Right lobe of liver (tissue), 6 donors: ENCODE measurements at places on chromosomes 13 and 19.

GRCh38 chr19:10460714-10461046, 40.3 kb downstream of the PDE4A start:
- no peaks in the 10 kb centered on the region for H3K36me3 ChIP-seq
- no peaks in the 10 kb centered on the region for H3K4me1 ChIP-seq
- no peak overlapping the region for H3K4me3 ChIP-seq
- DNase-seq: no peak

DNA sequence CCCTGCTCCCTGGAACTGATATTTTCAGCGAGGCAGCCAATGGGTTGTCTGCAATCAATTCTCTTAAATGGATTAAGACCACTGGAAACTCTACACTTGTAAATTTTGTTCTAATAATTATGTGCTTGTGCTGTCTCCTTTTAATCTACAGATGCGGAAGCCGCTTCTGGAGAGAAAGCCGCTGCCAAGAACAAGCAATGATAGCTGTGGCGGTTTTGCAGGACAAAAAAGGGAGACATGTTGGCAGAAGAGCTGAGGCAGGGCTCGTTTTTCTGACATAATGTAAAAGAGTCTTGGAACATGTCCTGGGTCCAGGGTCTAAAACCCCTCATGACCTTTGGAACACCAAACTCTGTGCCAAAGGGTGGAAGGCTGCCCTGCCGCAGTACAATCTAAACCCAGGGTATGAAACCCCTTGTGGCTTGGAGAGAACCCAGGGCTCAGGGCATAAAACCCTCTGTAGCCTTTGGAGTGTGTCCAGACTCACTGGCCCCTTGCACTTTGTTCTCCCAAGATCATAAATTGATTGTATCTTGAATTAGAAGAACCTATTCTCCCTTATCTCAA, 12.7 kb downstream of the ZNF417 start:
- DNase-seq: no peak
- no peak overlapping the region for H3K27ac ChIP-seq
- H3K27me3 ChIP-seq: no peaks in the 10 kb centered on the region
- H3K4me1 ChIP-seq: peaks cover 31% of the 10 kb centered on the region
- H3K4me3 ChIP-seq: no peak overlapping the region

DNA sequence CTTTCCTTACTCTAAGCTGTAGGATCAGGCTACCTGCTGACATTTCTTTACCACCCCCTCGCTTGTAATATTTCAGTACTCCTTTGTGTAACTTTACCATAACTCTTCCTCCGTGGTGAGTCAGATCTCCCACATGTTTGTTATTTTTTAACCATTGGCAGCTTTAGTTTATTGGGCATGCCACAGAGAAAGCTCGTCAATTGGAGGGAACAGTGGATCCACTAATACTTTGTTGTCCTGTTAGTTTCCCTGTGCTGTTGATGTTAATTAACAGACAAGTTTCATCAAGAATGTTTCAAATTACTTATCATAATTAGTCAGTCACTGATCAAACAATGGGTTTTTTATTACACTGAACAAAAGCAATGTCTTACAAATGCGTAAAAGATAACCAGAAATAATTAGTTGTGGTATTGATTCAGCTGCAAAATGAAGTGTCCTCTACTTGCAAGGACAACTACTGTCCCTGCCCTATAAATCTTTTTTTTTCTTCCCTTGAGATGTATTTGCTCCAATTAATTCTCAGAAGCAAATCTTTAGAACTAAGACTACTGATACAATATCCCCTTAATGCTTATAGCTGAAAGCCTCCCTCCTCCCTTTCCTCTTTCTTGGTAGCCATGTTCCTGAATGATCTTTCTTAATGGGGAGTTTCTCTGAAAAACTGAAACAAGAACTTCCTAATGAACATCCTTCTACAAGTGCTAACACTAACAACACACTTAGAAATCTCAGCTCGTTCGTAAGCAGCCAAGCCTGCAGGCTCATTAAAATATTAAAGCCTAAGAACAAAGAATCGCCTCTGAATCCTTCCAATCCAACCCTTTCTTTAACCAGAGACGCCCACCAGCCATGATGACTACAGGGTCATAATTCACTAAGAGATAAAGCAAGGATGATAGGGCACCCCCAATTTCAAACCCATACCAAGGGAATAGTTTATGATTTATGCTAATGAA, 22.2 kb downstream of the EFNB2 start:
- H3K4me3 ChIP-seq: no peak overlapping the region
- H3K27ac ChIP-seq: no peak overlapping the region
- DNase-seq: no peak
- no peaks in the 10 kb centered on the region for H3K27me3 ChIP-seq
- H3K36me3 ChIP-seq: no peaks in the 10 kb centered on the region
- no peaks in the 10 kb centered on the region for H3K4me1 ChIP-seq

GRCh38 chr19:44607917-44608316, 5.4 kb upstream of the IGSF23 start:
- H3K4me1 ChIP-seq: peaks cover 17% of the 10 kb centered on the region
- H3K27me3 ChIP-seq: no peaks in the 10 kb centered on the region
- H3K36me3 ChIP-seq: no peaks in the 10 kb centered on the region

GRCh38 chr19:40580619-40581018, 3.9 kb downstream of the SHKBP1 start:
- no peak overlapping the region for H3K27ac ChIP-seq
- H3K4me3 ChIP-seq: no peak overlapping the region
- peaks cover 5% of the 10 kb centered on the region for H3K4me1 ChIP-seq
- H3K27me3 ChIP-seq: no peaks in the 10 kb centered on the region
- no peak for DNase-seq

DNA sequence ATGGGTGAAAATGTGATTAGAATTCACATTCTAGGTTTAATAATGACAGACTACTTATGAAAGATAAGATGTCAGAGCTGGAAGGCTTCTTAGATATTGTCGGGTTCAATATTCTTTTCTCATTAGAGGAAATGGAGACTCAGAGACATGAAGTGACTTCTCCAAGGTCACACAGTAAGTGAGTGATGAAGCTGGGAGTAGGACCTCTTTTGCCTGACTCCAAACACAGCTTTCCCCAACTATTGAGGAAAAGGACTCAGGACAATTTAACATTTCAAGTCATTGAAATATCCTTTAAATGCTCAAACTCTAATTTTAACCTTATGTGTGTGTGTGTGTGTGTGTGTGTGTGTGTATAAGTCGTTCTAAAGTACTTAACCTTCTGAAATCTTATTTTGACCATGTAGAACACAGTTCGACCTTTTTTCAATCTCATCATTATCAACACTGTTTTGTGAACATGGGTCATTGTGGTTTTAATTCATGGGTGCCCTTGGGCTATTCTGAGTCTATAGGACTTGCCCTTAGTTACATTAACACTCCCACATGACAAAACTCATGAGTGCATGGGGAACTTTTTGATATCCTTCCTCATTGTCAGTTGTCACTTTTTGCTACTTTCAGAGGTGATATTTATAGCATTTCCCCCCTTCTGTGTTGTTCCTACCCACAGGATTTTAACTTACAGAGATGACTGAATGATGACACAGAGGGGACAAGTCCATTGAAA, 53.0 kb downstream of the LRCH1 start:
- no peak overlapping the region for H3K27ac ChIP-seq
- H3K36me3 ChIP-seq: no peaks in the 10 kb centered on the region
- peaks cover 31% of the 10 kb centered on the region for H3K4me1 ChIP-seq
- no peak overlapping the region for H3K4me3 ChIP-seq
- H3K27me3 ChIP-seq: no peaks in the 10 kb centered on the region

- H3K27me3 ChIP-seq: no peaks in the 10 kb centered on the region
- no peaks in the 10 kb centered on the region for H3K36me3 ChIP-seq
- no peak for DNase-seq
- no peak overlapping the region for H3K4me3 ChIP-seq
- H3K27ac ChIP-seq: no peak overlapping the region
Measured at GRCh38 chr19:48473161-48473966, 4.2 kb downstream of the CYTH2 start.

- H3K4me3 ChIP-seq: no peak overlapping the region
- no peaks in the 10 kb centered on the region for H3K27me3 ChIP-seq
- DNase-seq: no peak
- H3K27ac ChIP-seq: no peak overlapping the region
- no peaks in the 10 kb centered on the region for H3K36me3 ChIP-seq
- no peaks in the 10 kb centered on the region for H3K4me1 ChIP-seq
Measured at GRCh38 chr19:54179921-54180461, 7.0 kb upstream of the TMC4 start.

DNA sequence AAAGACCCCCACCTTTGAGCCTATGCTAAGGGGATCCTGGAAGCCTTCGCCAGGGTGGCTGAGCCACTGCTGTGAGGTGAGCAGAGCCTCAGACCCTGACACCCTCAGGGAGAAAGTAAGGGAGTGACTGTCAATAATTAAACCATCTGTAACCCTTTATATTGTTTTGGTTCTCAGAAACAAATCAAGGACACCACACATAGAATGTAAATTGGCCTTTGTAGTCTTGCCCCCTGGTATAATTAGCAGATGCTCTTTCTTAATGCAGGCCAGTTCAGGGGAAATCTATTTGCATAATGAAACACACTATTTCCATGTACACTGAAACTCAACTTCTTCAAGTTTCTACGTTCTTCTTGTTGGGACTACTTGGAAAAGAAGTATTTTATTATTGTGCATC, 127.7 kb upstream of the EDNRB start:
- H3K4me3 ChIP-seq: no peak overlapping the region
- DNase-seq: no peak
- H3K27ac ChIP-seq: no peak overlapping the region
- no peaks in the 10 kb centered on the region for H3K4me1 ChIP-seq

GRCh38 chr19:48624791-48625723, 5.8 kb downstream of the SPHK2 start:
- no peaks in the 10 kb centered on the region for H3K27me3 ChIP-seq
- peaks cover 22% of the 10 kb centered on the region for H3K4me1 ChIP-seq
- H3K27ac ChIP-seq: no peak overlapping the region
- H3K4me3 ChIP-seq: peak overlapping the region; percentile 61
- H3K36me3 ChIP-seq: no peaks in the 10 kb centered on the region

- no peak overlapping the region for H3K4me3 ChIP-seq
- H3K36me3 ChIP-seq: no peaks in the 10 kb centered on the region
- H3K4me1 ChIP-seq: no peaks in the 10 kb centered on the region
- H3K27ac ChIP-seq: no peak overlapping the region
- DNase-seq: no peak
Measured at GRCh38 chr19:46409191-46409590, 4.2 kb downstream of the CCDC8 start.

GRCh38 chr19:28987177-28987576, 225.8 kb downstream of the UQCRFS1 start:
- no peaks in the 10 kb centered on the region for H3K36me3 ChIP-seq
- H3K4me1 ChIP-seq: no peaks in the 10 kb centered on the region
- no peaks in the 10 kb centered on the region for H3K27me3 ChIP-seq
- DNase-seq: no peak

DNA sequence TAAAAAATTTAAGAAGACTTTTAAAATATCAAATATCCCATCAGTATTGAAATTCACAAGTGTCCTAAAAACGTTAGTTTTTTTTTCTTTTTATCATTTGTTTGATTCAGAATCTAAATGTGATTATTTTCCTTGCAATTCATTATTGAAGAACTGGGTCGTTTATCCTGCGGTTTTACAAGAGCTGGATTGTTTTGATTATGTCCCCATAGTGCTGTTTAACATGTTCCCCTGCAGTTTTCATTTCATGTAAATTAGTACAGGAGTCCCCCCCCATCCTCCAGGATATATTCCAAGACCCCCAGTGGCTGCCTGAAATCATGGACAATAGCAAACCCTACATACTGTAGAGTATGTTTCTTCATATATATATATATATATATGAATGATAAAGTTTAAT, 105.7 kb downstream of the KCTD15 start:
- H3K4me1 ChIP-seq: peaks cover 29% of the 10 kb centered on the region
- H3K27ac ChIP-seq: no peak overlapping the region
- H3K4me3 ChIP-seq: no peak overlapping the region
- no peaks in the 10 kb centered on the region for H3K27me3 ChIP-seq
- no peak for DNase-seq
- no peaks in the 10 kb centered on the region for H3K36me3 ChIP-seq

GRCh38 chr13:98541701-98542203, 35.2 kb downstream of the STK24 start:
- no peaks in the 10 kb centered on the region for H3K27me3 ChIP-seq
- H3K27ac ChIP-seq: no peak overlapping the region
- no peak overlapping the region for H3K4me3 ChIP-seq
- no peaks in the 10 kb centered on the region for H3K36me3 ChIP-seq

- no peak for DNase-seq
- H3K36me3 ChIP-seq: peaks cover 7% of the 10 kb centered on the region
- H3K4me3 ChIP-seq: no peak overlapping the region
- H3K27ac ChIP-seq: no peak overlapping the region
- H3K4me1 ChIP-seq: no peaks in the 10 kb centered on the region
- no peaks in the 10 kb centered on the region for H3K27me3 ChIP-seq
Measured at GRCh38 chr19:49831592-49831991, 13.5 kb downstream of the MED25 start.

- no peak overlapping the region for H3K4me3 ChIP-seq
- no peaks in the 10 kb centered on the region for H3K27me3 ChIP-seq
- H3K27ac ChIP-seq: no peak overlapping the region
- H3K4me1 ChIP-seq: no peaks in the 10 kb centered on the region
Measured at GRCh38 chr13:38399535-38399934, 49.9 kb downstream of the UFM1 start.

DNA sequence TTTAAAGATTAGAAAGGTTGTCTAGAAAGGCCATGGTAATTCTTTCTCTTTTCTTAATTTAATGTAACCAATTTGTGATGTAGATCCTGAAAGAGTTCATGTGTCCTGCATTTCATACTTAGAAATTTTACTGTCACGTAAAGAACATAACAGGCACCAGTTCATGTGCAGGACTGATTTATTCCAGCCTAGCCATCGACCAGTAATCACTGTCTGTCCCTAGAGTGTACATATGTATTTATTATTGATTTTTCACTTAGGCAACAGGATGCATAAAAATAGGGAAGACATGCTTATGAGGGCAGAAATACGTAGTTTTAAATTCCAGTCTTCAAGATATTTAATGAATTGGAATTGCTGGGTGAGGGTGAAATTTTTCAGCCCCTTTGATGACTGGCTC, 37.6 kb downstream of the TDRD12 start:
- H3K36me3 ChIP-seq: no peaks in the 10 kb centered on the region
- no peaks in the 10 kb centered on the region for H3K4me1 ChIP-seq
- H3K4me3 ChIP-seq: no peak overlapping the region
- no peak for DNase-seq
- no peak overlapping the region for H3K27ac ChIP-seq
- no peaks in the 10 kb centered on the region for H3K27me3 ChIP-seq

DNA sequence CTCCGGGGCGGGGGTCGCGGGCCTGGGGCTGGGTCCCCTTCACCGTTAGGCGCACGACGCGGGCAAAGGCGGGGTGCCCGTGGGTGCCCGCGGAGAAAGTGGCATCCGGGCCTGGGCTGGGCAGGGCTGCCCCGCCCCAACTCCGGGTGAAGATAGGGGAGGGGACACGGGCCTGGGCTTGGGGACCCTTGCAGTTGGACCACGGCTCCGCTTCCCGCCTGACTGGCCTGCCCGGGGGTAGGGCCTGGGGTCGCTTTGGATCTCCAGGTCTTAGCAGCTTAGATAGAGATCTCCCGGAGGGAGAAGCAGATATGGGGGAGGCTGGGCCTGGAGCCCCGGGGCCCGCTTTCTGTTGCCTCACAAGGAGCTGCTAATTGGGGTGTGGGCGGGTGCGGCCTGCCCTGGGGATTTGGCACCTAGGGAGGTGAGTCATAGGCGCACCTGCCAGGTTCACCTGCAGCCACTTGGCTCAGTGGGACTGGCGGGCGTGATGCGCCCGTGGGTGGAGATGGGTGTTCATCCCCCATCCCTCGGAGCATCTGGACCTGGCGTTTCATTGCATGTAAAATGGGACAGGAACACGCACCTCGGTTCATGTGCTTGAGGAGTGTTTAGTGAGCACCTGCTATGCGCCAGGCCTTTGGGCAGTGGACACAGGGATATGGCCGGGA, 585 bp downstream of the MAP1S start:
- no peak for DNase-seq
- no peaks in the 10 kb centered on the region for H3K36me3 ChIP-seq
- H3K27ac ChIP-seq: peak overlapping the region; percentile 15

GRCh38 chr19:16520986-16521624, 21.1 kb downstream of the CHERP start:
- no peaks in the 10 kb centered on the region for H3K4me1 ChIP-seq
- no peak for DNase-seq
